ENCODE measurements at places on chromosomes 5 and 9.
A peak's percentile ranks its signal among the peaks of the same experiment; 100 is the strongest.

DNA sequence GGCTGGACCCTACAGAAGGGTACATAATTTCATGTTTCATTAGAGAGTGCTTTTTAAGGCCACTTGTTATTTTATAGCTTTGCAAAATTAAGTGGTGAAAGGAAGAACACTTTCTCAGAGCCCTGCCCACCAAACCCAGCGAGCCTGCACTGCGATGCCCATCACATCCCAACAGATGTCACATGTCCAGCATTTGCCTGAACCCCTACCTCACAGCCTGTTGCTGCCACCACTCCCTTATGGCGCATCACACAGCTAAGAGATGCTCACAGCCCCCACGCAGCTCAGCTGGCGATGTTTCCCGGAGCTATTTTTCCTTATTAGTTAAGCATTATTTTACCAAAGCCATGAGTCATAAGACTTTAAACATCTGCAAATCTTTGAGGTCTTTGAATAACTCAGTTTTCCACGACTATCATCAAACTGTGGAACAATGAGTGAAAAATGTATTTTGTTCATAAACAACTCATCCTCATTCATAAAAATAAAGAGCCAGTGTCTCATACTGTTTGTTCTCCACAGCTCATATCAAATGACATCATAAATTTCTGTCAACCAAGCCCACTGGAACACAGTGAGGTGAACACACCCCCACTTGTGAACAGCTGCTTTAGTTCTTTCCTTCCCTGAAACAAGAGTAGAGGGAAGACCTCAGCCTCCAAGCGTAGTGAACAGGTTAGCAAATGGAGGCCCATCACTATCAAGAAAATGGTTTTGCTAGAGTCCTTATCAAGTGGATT is 104.9 kb downstream of the SYK start:
- DNase-seq: no peak

GRCh38 chr5:95726811-95727763 is 4.0 kb upstream of the RHOBTB3 start:
- DNase-seq: no peak

GRCh38 chr5:60830581-60831127 is 13.4 kb downstream of the ELOVL7 start:
- DNase-seq: no peak

DNA sequence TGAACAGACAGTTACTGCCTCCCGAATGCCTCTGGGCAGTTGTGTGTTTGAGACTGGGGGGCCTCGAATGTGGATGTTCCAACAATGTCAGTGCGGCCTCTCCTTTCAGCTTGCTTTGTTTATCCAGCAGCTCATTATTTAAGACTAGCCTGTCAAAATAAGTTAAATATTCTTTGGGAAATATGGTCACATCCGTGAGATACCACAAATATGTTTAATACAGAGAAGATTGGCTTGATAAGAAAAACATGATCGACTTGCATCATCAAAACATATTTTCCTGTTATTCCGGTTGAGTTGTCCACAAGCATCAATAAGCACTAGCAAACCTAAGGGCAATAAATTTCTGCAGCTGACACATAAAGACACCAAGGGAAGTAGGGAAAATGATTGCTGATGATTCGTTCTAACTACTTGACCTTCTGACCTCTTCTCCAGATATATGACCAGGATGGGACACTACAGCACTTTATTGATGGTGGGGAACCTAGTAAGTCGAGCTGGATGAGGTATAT is 66.5 kb downstream of the PRDM6 start:
- DNase-seq: no peak

GRCh38 chr9:11063263-11063662 is 450.5 kb upstream of the PTPRD start:
- no peak for DNase-seq

- no peak for DNase-seq
These were observed 32.1 kb downstream of the MTMR12 start for GRCh38 chr5:32280656-32281081.

DNA sequence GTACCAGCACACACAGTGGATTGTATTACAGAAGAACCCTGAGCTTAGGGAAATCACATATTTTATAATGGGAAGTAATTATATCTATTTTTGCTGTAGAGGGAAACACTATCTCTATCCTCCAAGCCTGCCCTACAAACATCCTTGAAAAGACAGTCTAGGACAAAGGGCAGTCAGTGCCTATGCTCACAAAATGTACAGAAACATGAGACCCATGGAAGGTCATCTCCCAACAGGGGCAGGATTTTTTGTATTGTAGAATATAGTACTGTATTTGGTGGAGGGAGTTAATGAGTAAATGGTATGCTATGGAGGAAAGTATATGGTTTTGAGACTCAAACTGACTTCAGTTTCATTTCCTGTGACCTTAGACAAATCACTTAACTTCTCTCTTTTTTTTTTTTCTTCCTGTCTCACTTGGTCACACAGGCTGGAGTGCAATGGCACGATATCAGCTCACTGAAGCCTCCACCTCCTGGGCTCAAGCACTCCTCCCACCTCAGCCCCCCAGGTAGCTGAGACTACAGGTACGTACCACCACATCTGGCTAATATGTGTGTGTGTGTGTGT is 5.8 kb upstream of the RAB14 start:
- DNase-seq: no peak

DNA sequence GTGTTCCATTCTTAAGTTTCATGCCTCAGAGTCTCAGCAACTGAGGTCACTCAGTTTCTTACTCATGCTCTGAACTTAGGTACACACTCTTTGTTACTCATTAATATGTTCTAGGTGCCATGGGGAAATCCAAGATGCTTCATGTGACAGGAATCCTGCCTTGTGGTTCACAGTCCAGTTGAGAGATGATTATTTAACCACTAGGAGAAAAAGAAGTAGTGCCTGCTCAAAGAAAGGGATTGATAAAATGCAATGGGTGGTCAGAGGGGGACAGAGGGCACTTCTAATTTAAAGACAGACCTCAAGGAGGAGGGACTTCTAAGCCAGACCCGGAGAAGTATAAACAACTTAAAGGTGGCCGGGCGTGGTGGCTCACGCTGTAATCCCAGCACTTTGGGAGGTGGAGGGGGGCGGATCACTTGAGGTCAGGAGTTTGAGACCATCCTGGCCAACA is 69.0 kb downstream of the UGCG start:
- no peak for DNase-seq

DNA sequence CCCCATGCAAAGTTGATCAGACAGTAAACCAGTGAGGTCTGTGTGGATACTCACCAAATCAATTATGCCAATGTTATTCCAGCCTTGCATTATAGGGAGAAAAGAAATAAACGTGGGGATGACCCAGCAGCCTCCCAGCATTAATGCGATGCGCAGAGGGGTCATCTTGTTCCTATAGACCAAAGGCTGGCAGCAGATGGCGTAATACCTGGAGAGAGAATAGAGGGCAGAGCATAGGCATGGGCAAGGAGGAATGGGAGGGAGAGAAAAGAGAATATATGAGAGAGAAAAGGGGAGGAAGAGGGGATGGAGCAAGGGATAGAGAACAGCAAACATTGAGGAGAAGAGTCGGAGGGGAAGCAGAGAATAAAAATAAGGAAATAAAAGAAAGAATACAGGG is 131.2 kb downstream of the HTR4 start:
- DNase-seq: no peak

DNA sequence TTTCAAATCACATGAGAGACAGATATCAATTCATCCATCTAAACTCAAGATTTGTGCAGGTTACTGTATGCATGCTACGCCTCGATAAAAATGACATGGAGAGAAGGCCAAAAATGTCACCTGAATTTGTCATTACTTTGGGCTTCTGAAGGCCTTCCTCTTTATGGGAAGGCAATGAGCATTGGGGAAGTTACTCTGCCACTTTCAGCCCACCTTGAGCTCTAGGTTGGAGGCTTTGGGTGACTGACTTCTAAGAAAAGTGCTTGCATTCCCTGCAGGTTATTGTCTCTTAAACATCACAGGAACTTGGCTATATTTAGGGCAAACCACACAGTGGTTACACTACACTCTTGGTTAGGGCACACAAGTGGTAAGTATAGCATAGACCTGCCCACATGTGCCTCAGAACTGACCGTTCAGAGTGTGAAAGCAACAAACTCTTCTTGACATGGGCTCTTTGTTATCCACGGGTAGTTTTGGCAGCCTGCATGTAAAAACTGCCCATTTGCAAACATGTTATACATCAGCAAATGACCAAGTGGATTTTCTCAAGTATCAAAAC is 169.5 kb downstream of the ZNF608 start:
- DNase-seq: no peak

DNA sequence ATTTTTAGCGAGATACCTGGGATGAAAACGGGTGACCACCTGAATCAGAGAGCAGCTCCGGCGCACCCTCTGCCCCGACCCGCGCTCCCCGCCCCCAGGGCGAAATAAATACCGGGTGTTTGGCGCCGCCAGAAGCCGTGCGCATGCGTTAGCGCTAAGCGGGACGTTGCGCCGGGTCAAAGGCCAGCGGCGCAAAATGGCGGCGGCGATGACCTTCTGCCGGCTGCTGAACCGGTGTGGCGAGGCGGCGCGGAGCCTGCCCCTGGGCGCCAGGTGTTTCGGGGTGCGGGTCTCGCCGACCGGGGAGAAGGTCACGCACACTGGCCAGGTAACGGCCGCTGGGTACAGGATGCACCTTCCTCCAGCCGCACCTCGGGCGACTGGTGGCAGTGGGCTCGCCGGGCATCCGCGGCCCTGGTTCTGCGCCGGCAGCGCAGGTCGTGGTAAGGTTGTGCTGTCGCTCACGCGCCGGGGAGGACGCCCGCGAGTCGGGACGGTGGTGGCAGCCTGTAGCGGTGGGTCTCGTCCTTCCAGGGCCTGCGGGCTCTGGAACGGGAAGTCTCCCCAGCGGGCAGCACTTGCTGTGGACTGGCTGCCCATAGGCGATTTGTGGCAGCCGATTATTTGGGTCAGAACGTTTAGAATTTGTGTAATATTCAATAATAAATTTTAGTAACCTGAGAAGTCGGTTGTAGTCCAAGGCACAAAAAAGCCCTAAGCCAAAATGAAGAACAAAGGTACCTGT is at the start of gene NDUFS6:
Gene NDUFS6 (plus strand): TSS at position 186 of the 745 bp plus-strand sequence. CDS start 11 bp downstream, at position 197.
- peak; percentile 73 for DNase-seq

All from endothelial cell (in vitro differentiated cells).